ENCODE measurements at places on chromosomes 7 and 10.
A peak's percentile ranks its signal among the peaks of the same experiment; 100 is the strongest.

DNA sequence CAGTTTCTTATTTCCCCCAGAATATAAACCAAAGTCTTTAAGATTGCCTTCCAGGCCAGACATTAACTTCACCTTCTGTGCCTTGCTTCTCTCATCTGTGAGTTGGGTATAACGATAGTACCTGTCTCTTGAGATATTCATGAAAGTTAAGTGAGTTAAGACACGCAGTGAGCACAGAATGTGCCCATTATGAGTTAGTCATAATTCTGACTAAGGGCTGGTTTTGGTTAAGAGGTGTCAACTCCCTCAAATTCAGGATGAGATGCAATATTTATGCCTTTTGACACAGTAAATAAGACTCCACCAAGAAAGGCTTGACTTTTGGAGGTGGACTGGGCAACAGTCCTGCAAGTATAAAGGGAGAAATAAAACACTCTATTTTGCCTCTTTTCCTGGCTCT is 528.7 kb upstream of the IGFBP3 start:
- DNase-seq: no peak

- no peak for DNase-seq
Measured at GRCh38 chr10:34522546-34522945, 292.6 kb downstream of the PARD3 start.

GRCh38 chr10:119496273-119496672 is 46.2 kb downstream of the RGS10 start:
- DNase-seq: no peak

GRCh38 chr10:63258920-63259678 is 126.0 kb downstream of the NRBF2 start:
- no peak for DNase-seq

DNA sequence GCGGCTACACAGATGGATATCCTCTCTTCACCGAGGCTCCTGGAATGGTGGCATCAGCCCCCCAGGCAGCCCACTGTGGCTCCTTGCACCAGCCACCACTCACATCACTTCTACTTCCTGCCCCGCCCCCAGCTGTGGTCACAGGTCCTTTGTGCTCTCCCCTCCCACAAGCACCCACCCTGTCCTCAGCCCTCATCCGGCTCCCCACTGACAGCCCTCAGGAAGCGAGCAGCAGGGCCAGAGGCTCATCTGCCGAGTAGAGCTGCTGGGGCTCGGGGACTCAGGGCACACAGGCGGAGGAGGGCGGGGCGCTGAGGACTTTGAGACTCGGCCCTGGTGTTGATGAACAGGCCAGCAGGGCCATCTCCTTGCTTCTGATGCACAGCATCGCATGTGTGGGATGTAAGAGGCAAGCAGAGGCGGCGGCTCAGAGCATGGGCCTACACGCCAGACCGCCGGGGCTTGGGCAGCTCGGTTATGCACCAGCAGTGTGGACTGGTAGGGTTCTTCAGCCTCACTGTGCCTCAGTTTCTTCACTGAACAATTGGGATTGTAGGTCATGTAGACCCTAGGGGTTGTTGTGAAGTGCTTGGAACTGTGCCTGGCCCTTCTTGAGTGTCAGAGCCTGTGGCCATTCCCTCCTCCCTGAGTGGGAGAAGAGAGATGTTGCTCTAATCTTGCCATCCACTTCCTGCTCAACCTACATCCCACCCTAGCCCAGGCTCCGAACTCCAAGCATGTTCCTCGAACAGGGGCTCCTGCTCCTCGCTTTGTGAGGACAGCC is at the start of gene PRF1:
TSS of gene PRF1 (minus strand) at position 77 of the 784 bp plus-strand sequence. CDS start 1,839 bp downstream, outside the sequence.
- no peak for DNase-seq

DNA sequence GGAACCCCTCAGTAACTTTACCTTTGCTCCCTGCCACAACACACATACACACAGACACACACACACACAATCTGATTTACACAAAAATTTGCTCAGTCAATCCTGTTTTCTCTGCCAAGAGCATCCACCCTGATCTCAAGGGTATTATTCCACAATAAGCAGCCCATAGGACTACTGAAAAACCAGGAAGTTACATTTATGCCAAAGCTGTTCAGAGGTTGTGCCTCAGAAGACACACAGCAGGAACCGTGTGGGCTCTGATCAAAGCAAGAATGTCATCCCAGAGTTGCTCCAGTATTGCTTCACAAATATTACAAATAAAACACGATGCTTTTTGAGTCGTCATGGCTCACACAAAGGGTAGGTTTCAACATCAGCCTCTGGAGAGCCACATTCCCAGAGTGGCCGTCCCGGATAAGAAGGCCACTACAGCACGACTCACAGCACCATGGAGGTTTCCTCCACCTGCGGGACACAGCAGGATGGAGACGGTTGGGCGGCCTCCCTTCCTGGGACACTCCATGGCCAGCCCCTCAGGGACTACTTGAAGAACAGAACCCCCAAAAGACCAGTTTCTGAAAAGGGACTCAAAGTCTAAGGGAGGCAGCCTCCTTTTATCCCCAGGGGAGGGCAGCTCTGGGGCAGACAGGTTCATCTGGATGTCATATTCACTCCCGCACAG is 1.6 kb downstream of the AIFM2 start:
- DNase-seq: peak; percentile 8

- no peak for DNase-seq
Measured at GRCh38 chr7:151688236-151688780, 168.6 kb upstream of the RHEB start.

GRCh38 chr10:104247513-104248146 is 7.1 kb upstream of the GSTO1 start:
- DNase-seq: no peak

GRCh38 chr10:12681252-12681651 is 320.3 kb downstream of the CCDC3 start:
- DNase-seq: no peak

GRCh38 chr10:24952143-24952706 is at the start of gene PRTFDC1:
PRTFDC1 (minus strand) TSS chr10:24952606; CDS start chr10:24952575, 31 bp downstream.
- DNase-seq: no peak

GRCh38 chr10:85831422-85831821 is 535.2 kb downstream of the GRID1 start:
- DNase-seq: no peak

GRCh38 chr7:37964196-37964595 is 43.8 kb downstream of the EPDR1 start:
- no peak for DNase-seq

DNA sequence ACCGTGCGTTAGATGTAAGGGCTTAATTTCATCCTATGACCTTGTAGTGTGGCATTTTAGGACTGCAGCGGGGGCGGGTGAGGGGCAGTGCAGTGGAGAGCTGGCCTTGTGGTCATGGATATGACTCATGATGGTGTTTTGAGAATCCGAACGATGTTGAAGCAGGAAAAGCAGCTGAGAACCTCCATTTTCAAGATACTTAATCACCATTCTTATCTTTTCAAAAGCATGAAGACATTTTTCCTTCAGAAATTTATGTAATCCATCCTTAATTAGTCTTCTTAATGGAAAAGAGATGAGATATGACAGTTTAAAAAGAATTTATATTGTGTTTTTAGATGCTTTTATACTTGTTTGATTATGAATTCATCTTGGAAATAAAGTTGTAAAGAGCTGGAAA is 9.6 kb downstream of the ATP5F1C start:
- DNase-seq: peak; percentile 97

GRCh38 chr10:90180886-90181691 is 479.7 kb downstream of the KIF20B start:
- DNase-seq: peak; percentile 94

DNA sequence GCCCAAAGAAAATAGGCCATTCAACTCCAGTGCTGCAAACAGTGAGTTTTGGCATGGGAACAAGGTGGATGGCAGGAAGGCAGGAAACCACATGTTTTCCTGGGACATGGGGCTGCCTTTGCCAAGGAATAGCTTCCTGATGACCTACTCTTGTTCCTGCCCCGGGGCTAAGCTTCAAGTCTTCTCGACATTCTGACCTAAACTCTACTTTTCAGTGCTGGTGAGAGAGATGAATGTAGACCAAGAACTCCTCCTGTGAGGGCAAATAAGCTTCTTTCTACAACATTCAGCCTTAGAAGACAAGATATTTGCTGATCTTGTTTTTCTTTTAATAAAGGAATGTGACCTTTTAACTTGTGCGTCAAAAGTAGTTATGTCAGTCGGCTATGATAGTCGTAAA is 199.0 kb downstream of the GPR37 start:
- peak; percentile 29 for DNase-seq

Measured in astrocyte (in vitro differentiated cells and primary cell).